ENCODE measurements at places on chromosomes 12 and 14. TPM values are rescaled to one million over a fixed set of nuclear protein-coding genes. Genes with fewer than 3 reads are reported as not detected.
A peak's percentile ranks its signal among the peaks of the same experiment; 100 is the strongest.

- H3K4me1 ChIP-seq: no peaks in the 10 kb centered on the region
- no peaks in the 10 kb centered on the region for H3K27me3 ChIP-seq
- no peak overlapping the region for H3K27ac ChIP-seq
- no peaks in the 10 kb centered on the region for H3K36me3 ChIP-seq
- no peak overlapping the region for H3K4me3 ChIP-seq
- DNase-seq: no peak
Measured at GRCh38 chr14:49019467-49020115, 566.6 kb downstream of the RPS29 start.

DNA sequence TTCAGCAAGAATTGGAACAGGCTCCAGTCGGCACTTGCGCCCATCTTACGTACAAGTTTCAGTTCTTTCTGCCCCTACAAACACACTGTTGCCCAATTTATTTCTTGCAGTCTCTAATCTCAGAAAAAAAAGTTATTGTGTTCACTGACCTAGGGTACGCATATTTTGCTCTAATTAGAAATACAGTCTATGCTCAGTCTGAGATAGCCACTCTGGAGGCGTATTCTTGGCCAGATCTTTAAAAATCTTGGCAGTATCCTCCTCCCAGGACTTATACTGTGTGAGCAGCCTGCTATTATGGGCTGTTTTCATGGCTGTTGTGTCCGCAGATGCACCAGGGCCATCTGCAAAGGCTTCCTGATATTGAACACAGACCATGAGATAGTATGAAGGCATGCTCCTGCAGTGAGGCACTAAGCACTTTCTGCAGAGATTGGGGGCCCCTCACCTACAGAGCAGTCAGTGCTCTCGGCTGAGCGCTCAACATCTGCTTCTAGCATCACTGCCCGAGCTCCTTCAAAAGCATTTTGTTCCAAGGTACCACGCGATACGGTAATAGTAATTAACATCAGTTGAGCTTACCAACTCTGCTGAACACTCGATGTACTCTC is 57.9 kb downstream of the PPM1H start:
- no peak overlapping the region for H3K4me3 ChIP-seq
- no peaks in the 10 kb centered on the region for H3K27me3 ChIP-seq
- no peaks in the 10 kb centered on the region for H3K36me3 ChIP-seq
- no peak for DNase-seq
- no peaks in the 10 kb centered on the region for H3K4me1 ChIP-seq

- H3K27ac ChIP-seq: no peak overlapping the region
- H3K4me1 ChIP-seq: peaks cover 61% of the 10 kb centered on the region
- H3K36me3 ChIP-seq: peaks cover 4% of the 10 kb centered on the region
- no peak overlapping the region for H3K4me3 ChIP-seq
- no peak for DNase-seq
Measured at GRCh38 chr12:109997393-109997792, 1.2 kb upstream of the GIT2 start.

DNA sequence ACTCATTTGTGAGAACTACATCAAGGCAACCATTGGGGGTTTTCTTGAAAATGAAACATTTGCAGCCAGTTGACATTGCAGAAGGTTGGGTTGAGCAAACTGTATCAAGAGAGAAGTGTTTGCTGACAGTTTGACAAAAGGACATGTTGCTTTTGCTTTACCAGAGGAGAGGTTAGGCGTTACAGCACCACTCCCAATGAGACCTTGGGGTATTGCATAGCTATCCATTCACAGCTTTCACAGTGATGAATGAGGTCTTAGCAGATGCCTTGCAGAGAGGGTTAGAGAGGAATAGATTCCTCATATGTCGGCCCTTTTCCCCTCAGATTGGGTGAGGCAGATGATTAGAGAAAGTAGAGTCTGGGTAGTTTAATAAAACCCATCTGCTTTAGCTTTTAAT is 988.9 kb upstream of the FLRT2 start:
- no peaks in the 10 kb centered on the region for H3K36me3 ChIP-seq
- no peak for DNase-seq
- H3K4me1 ChIP-seq: no peaks in the 10 kb centered on the region
- no peak overlapping the region for H3K4me3 ChIP-seq
- no peak overlapping the region for H3K27ac ChIP-seq
- H3K27me3 ChIP-seq: no peaks in the 10 kb centered on the region

The DHRS2 gene
- polyA plus RNA-seq: not detected

DNA sequence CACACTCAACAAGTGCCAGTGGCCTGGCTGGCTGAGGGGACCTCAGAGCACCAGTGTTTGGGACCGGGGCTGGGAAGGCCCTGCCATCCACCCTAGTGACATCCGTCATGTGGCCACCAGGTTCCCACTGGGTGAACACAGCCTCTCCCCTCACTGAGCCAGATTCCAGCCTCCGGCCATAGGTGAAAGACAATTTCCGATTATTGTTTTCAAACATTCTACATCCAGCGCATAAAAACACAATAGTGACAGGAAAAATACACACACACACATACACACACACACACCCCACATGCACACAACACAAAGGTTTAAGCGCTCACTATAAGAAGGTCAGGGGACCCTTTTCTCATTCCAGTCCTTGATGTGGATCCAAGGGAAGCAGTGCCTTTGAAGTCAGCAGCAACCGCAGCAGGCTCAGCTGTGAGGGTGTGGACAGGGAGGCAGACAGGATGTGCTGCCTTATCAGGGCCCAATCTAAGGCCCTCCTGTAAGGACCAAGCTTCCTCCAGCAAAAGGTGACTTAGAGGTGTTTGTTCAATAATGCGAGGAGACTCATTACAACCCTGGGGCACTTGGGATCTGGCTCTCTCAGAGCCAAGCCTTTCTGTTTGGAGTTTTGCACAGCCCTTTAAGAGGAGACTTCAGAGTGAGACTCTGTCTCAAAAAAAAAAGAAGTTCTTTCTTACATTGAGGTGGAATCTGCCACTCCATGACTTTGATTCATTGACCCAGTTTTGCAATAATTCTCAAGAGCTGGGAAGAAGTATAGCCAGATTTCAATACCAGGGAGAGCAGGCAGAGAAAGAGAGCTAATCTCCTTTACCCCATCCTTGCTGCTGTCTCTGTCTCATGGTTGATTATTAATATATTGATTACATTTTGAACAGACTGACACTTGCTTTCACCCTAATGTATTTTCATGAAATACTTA is 227.8 kb downstream of the ZFP36L1 start:
- peak; percentile 12 for DNase-seq
- H3K36me3 ChIP-seq: no peaks in the 10 kb centered on the region
- no peak overlapping the region for H3K4me3 ChIP-seq
- H3K4me1 ChIP-seq: peaks cover 17% of the 10 kb centered on the region

The NANOG gene
- not detected for polyA plus RNA-seq

DNA sequence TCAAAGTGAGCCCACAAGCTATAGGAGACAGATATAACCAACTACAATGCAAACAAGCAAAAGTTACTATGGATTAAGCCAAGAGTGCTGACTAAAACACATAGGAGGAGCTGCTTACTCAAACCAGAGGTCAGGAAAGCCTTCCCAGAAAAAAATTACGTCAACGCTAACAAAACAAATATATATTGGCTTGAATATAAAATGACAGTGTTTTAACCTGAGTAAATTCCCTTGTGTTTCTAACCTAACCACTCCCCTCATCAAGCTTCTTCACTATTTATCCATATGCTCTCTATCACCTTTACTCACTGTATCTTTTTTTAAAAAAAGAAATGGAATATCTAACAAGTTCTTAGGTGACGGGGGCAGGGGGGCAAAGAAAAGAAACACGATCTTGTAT is 115.9 kb downstream of the MED13L start:
- H3K27ac ChIP-seq: no peak overlapping the region
- no peak overlapping the region for H3K4me3 ChIP-seq
- no peaks in the 10 kb centered on the region for H3K27me3 ChIP-seq
- DNase-seq: no peak
- peaks cover 51% of the 10 kb centered on the region for H3K4me1 ChIP-seq

DNA sequence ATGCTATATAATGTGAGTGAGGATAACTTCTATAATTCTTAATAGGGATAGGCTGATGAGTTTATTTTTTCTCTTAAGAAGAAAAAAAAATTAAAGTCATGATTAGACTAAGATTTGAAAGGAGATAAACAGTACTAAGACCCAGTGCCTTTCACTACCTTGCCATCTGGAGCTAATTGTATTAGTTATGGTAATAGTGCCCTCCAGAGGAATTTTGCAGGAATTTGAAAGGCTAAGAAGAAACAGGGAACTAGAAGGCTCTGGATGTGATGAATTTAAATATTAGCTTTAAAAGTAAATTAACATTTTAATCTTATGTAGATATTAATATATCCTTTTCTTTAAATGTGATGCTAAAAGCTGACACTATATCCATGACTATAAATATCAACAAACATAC is 36.6 kb upstream of the PIK3C2G start:
- no peak overlapping the region for H3K4me3 ChIP-seq
- H3K4me1 ChIP-seq: no peaks in the 10 kb centered on the region
- H3K27ac ChIP-seq: no peak overlapping the region
- H3K36me3 ChIP-seq: no peaks in the 10 kb centered on the region
- no peak for DNase-seq

The OR4K1 gene
- polyA plus RNA-seq: not detected

The ANO4 gene
- not detected for polyA plus RNA-seq

DNA sequence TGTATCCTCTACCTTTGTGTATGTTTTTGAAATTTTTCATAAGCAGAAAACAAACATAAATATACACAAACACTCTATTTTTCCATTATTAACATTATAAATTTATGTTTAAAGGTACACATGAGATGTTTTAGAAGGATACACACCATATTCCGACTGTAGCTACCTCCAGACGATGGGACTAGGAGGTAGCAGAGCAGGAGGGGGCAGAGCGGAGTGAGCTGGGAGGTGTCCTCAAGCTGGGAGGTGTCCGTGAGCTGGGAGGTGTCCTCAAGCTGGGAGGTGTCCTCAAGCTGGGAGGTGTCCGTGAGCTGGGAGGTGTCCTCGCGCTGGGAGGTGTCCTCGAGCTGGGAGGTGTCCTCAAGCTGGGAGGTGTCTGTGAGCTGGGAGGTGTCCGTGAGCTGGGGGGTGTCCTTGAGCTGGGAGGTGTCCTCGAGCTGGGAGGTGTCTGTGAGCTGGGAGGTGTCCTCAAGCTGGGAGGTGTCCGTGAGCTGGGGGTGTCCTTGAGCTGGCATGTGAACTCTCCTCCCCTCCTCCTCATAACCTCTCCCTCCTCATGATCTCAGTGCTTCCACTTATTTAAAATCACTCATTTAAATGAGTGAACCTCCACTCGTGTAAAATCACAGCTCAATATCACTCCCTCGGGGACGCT is 346.9 kb upstream of the SFSWAP start:
- H3K4me1 ChIP-seq: no peaks in the 10 kb centered on the region
- no peaks in the 10 kb centered on the region for H3K36me3 ChIP-seq
- no peak for DNase-seq
- no peaks in the 10 kb centered on the region for H3K27me3 ChIP-seq
- H3K4me3 ChIP-seq: no peak overlapping the region

The CISTR gene
- not detected for polyA plus RNA-seq

GRCh38 chr14:38098074-38098836 is 109.4 kb upstream of the SSTR1 start:
- no peaks in the 10 kb centered on the region for H3K27me3 ChIP-seq
- H3K36me3 ChIP-seq: no peaks in the 10 kb centered on the region
- no peaks in the 10 kb centered on the region for H3K4me1 ChIP-seq
- H3K4me3 ChIP-seq: no peak overlapping the region
- H3K27ac ChIP-seq: no peak overlapping the region
- DNase-seq: no peak

DNA sequence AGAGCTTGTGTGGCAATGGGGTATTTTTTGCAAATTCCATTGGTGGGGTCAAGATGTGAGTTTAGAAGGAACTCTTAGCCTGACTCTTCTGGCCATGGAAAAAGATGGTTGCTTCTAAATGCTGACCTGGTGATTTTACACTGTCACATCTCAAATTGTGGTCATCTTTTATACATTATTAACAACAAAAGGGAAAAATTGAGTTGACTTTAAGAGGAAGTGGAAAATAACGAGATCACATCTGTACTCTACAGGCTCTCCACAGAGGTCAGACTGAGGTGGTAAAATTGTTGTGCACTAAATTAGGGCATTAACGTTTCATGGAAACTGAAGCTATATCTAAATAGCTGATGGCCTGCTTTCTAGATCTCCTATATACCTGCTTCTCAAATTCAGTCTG is 44.7 kb downstream of the PTPN11 start:
- H3K4me3 ChIP-seq: no peak overlapping the region
- H3K4me1 ChIP-seq: no peaks in the 10 kb centered on the region
- no peak for DNase-seq
- no peak overlapping the region for H3K27ac ChIP-seq
- H3K36me3 ChIP-seq: no peaks in the 10 kb centered on the region
- H3K27me3 ChIP-seq: no peaks in the 10 kb centered on the region

GRCh38 chr14:50030036-50030435 is 86.3 kb downstream of the VCPKMT start:
- H3K36me3 ChIP-seq: no peaks in the 10 kb centered on the region
- no peak for DNase-seq
- no peaks in the 10 kb centered on the region for H3K4me1 ChIP-seq
- no peak overlapping the region for H3K4me3 ChIP-seq
- H3K27ac ChIP-seq: no peak overlapping the region

DNA sequence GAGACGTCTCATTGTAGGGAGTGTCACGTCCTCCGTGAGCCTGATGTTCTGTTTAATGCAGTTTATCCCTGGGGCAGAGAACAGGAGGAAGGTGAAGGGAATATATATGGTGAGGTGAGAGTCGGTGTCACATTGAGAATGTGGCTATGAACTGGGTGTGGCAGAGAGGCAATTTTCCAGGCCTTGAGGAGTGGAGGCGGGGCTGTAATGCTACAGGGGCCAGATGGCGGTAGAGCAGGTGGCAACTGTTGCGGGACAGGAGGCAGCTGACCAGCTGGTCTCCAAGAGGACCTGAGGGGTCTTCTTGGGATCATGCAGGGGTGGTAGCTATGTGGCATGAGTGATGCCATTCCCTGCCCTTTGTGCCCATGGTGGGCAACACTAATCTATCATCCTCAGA is 59.6 kb downstream of the CACNA1C start:
- H3K4me3 ChIP-seq: no peak overlapping the region
- H3K27me3 ChIP-seq: no peaks in the 10 kb centered on the region
- DNase-seq: no peak
- no peak overlapping the region for H3K27ac ChIP-seq

The ACSM4 gene
- not detected for polyA plus RNA-seq

The MYO1H gene
- not detected for polyA plus RNA-seq

DNA sequence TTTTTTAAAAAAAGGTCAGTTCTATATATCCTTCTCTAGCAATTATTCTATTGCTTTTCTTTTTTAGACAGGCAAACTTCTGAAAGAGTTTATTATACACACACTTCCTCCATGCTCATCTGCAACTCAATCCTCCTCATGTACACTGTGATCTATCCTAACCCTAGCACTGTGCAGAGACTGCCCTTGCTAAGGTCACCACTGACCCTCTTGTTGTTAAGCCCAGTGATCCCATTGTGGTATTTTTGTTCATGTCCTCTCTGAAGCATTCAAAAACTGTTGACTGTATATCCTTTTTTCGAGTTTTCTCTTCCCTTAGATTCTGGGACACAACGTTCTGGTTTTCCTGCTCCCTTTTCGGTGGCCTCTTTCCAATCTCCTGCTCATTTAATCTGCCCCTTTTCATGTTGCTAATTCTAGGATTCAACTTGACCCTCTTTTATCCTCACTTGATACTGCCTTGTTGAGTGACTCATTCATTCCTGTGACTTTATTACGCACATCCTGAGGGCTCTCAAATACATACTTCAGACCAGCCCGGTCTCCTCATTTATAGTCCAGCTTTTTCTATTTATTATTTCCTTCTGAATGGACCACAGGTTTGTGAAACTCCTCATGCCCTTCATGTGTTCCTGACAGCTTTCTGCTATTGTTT is 53.9 kb upstream of the PTPRB start:
- H3K36me3 ChIP-seq: no peaks in the 10 kb centered on the region
- no peak overlapping the region for H3K27ac ChIP-seq
- no peaks in the 10 kb centered on the region for H3K27me3 ChIP-seq
- no peak overlapping the region for H3K4me3 ChIP-seq
- H3K4me1 ChIP-seq: no peaks in the 10 kb centered on the region
